KBM-7 (cell line): ENCODE measurements at places on chromosomes 1 and 21.

GRCh38 chr1:29682171-29682918 is 446.0 kb downstream of the PTPRU start:
- no peak for DNase-seq

DNA sequence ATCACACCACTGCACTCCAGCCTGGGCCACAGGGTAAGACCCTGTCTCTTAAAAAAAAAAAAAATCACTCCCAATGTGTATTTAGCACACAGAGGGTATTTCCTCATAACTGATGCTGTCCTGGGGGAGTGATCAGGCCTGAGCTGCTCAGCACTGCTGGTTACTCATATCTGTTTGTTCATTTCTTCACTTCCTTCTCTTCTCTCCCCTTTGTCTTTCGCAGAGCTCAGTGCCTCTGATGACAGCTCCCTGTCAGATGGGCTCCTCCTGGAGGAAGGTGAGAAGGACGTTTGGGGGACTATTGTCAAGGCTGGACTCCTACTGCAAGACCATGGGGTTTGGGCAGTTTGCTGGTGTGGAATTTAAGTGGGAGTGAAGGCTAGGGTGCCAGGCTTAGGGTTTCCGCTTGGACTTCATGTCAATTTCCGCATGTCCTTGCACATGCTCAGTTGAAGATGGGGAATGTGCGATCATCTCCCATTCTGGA is 13.0 kb downstream of the INAVA start:
- peak; percentile 53 for DNase-seq

DNA sequence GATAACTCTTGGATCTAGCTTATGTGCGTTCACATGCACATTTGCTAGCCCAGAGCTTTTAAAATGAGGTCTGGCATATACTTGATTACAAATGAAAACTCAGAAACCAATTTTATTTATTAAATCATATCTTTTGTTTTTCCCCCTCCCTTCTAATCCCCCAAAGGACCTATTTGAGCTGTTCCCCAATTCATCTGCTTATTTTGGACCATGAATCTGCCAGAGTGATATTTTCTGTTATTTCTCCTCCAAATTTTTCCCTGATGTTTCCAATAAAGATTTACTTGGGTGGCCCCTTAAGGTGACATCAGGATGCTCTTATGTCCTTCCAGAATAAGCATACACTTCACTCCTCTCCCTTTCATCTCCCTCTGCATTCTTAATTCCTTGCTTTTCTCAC is 123.4 kb downstream of the SYT2 start:
- DNase-seq: no peak

- DNase-seq: no peak
Observed at GRCh38 chr1:224799083-224799482, 130.4 kb upstream of the DNAH14 start.

DNA sequence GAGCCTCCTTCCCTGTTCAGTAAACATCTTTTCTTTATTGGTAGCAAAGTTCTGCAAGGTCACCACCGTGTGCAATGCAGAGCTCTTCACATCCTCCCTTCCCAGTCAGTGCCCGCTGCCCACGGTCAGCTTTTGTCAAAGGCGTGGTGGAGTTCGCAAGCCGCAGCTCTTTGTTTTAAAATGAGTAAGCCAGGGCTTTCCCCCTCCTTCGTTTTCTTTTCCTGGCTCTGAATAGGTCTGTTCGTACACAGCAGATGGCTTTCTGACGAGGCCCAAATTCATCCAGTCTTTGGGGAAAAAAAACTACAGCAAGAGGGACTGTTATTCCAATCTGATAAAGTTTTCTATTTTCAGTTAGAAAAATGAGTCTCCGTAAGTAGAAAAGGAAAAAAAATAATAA is 153.2 kb downstream of the LRIG2 start:
- DNase-seq: no peak

GRCh38 chr1:87683196-87683956 is 354.7 kb downstream of the LMO4 start:
- DNase-seq: peak; percentile 3

DNA sequence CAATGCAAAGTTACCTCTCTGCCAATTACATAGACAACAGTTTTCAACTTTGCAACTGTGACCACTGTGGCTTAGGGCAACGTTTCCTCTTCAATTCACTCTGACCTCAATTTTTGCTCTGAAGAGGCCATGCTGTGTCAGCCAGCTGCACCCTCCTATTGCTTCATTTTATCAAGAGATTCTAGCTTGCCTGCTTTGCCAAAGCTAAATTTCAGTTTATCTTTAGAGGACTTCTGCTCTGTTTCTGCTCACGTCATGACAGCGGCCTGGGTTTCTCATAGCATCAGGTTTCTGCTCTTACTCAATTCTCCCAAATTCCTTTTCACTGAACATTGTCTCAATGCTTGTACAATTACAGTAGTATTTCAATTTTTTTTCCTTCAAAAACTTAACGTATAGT is 154.6 kb downstream of the PLA2G4A start:
- no peak for DNase-seq

- DNase-seq: no peak
Observed at GRCh38 chr1:61953076-61953789, 211.0 kb downstream of the PATJ start.

DNA sequence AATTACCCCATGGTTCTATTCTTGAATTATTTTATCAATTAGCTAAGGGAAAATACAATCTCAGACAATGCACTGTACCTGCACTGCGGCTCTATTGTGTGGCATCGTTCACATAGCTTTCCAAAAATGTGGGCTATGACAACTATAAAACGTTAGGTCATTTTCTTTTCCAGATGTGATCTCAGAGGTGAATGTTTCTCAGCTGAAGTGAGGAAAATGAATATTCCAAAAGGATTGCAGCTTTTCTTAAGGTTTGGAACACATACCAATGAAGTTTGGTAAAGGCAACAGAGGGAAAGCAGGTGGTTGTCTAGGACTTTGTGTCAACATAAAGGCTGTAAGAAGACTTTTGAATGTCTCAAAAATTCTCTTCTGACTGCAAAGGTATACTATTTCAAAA is 105.5 kb downstream of the NRIP1 start:
- DNase-seq: no peak

DNA sequence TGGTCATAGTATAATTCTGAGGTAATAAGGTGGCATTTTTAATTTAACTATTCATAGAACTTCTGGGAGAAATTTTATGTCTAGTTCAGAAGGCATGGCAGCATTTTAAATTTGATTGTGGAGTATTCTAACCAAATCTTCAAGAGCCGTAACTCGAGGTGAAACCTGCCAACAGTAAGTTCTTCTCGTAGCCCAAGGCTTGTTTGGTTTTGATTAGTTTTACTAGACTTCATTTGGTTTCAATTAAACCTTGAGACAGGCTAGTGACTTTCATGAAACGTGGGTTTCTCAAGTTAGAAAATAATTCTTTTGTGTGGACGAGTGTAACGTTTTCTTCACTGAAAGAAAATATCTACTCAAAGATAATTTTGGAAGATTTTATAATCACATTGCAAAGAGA is 395.5 kb downstream of the USP25 start:
- DNase-seq: no peak

DNA sequence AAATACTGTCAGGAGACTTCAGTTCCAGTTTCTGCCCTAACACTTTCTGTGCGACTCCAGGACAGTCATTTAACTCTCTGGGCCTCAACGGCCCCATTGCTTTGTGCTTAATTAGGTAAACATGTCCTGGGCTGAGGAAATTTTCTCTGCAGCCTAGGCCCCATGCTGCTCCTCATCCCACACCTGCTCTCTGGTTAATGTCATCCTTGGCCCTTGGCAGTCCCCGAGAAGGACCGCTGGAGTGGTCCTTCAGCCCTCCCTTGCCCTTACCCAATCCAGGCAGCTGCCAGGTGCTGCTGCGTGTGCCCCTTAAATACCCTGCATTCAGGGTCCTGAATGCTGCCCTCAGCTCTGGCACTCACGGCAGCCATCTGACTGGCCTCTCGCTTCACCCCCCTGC is 18.7 kb downstream of the UBL4B start:
- DNase-seq: no peak

- no peak for DNase-seq
Observed at GRCh38 chr21:27570306-27570868, 603.5 kb upstream of the ADAMTS5 start.

DNA sequence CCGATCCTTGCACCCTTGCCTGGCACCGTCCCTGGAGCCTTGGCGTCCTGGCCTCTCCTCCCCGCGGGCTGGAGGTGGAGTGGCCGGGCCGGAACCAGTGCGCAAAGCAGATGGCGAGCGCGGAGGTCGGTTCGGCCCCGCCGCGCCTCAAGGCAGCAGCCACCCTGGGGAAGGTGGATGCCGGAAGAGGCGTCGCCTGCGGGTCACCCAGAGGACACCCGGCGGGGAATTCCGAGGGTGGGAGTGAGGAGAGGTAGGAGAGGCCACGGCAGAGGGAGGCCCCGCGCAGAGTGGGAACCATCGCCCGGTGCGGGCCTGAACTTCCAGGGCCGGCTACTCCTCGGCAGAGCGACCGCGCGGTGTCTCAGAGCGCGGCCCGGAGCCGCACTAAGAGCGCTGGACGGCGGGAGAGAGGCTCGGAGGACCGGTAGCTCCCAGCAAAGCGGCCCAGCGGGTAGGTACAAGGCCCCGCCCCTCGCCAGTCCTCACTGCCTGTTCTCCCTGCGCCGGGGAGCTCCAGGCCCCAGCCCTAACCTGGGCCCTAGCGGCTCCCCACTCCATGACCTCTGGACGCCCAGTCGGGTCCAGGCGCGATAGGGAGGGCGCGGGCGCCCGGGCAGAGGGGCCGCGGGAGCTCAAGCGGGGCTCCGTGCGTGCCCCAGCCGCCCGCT is at the start of gene RNF207:
RNF207 (plus strand) TSS at position 271 of the 671 bp plus-strand sequence. CDS start 417 bp downstream, outside the sequence.
- no peak for DNase-seq

DNA sequence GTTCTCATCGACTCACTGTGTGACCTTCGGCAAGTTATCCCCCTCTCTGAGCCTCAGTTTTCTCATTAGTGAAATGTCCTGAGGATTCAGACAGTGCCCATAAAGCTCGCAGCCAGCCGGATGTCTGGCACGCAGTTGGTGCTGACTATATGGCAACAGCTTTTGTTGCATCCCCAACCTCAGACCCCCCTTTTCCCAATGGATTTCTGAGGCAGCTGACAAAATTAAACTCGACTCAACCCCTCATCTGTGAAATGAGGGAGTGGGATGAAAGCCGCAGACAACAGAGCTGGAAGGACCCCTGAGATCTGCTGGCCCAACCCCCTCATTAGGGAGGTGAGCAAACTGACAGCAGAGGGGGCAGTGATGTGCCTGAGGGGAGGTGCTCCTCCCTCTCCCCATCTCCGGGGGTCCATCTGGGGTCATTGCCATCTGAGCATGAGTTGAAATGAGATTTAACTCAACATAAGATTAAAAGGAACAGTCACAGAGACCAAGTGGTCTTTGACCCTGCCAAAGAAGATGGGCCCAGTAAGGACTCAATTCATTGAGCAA is 40.4 kb downstream of the NKAIN1 start:
- no peak for DNase-seq

DNA sequence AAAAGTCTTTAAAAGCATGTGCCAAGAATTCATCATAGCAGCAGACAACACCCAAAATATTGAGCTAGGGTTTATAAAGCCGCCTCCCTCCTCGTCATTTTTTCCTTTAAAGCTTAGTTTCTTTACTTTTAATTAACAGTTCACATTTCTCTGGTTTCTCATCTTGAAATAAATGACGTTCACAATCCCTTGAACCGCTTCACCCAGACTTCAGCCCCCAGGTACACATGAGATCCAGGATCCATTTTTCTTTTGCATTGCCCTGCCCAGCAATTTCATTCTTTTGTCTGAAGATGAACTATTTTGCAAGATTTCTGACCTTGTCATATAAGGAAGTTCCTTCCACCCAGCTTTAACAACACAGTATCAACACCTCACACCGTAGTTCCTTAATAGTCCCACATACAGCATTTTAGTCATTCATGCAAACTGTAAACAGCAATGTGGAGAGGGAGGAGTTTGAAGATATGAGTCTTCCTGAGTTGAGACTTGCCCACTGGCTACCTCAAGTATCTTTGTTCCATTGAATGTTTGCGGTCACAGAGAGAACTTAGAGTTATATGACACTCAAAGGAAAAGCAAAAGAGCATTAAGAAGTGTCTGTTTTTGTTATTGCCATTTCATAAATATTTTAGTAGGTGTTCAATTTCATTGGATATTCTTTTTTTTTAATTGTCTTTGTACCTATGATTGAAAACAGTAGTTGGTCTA is 35.3 kb upstream of the CACYBP start:
- DNase-seq: peak; percentile 81

- no peak for DNase-seq
Observed at GRCh38 chr1:103516693-103517092, 8.8 kb upstream of the RNPC3 start.

DNA sequence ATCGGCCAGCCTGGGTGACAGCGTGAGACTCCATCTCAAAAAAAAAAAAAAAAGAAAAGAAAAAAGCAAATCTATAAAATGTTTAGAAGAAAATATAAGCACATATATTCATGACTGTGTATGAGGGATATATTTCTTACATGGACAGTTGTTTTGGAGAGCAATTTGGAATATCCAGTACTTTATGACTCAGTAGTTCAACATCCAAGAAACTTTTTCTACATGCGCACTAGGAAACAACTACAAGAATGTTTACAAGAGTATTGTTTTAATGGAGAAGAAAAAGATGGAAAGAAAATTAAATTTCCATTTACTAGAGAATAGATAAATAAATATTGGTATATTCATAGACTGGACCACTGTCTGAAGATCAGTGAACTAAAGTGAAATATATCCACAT is 77.5 kb downstream of the MAST2 start:
- DNase-seq: no peak

DNA sequence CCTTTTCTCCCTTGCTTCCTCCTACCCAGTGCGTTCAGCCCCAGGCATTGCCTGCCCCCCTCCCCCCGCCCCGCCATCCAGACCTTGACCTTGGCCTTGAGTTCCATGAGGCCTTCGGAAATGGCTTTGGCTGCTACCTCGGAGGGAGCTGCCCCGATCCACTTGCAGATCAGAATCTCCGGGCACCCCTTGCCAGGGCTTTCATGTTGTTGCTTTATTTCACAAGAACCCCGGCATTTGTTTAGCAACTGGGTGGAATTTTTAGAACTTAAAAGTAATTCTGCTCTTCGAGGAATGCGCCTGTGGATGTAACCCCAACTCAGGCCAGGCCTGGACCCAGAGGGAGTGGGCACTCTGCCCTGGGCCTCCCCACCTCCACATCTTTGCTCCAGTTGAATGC is 154.1 kb upstream of the TMEM51 start:
- DNase-seq: no peak

DNA sequence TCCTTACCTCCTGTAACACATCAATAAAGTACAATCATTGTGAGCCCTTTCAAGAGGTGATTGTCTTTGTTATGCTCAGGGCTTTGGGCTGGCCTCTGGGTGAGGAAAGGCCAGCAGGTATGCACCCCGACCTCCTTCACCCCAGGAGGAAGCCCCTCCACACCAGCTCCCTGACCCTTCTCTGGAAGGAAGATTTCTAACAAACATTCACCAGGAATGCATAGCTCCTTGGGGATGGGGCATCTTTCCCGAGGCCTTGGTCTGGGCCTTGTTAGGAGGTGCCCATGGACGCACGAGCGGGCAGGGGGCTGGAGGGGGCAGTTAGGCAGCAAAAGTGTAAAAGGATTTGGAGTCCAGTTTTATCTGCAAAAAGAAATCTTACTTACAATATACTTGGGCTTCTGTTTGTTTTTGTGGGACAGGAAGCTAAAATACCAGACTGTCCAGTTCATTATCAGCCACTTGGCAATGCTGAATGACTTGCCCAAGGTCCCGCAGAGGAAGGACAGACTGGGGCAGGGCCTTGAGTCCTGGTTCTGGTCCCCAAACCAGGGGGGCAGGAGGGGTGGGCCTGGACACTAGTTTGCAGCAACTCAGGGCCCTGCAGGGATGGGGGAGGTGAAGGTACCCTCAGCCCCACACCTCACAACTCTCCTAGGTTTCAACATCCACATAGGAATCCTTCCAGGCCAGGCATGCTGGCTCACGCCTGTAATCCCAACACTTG is 10.1 kb downstream of the ZC3H12A start:
- DNase-seq: no peak
